ENCODE measurements at places on chromosomes 11 and 22.
A peak's percentile ranks its signal among the peaks of the same experiment; 100 is the strongest.

DNA sequence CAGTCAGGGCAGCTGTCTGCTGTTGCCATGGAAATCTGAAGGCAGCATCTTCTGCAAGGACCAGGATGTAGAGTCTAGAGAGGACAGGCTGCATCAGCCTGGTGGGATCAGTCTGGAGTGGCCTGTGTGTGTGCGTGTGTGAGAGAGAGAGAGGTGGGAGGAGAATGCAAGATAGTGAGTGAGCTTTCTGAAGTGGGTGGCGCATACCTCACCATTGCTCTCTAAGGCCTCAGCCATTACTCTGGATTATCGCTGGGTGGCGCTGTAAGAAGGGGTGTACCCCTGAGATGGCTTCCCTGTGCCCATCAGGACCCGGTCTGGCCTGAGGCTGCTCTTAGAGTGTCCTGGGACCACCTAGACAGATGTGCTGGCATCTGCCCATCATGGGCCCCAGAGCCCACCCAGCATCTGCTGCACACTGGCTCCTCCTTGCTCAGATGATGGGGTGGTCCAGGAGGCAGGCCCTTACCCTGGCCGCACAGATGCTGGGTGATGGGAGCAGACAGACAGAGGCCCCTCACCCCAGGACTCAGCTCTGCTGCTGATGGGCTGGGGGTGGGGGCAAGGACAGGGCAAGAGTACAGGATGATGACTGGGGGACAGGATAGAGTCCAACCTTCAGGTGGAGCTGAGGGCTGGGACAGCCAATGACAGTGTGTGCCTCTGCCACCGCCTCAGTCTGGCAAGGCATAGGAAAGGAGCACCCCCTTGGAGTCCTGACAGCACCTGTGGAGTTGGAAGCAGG is 25.7 kb upstream of the TUB start:
- DNase-seq, result no peak

- no peak for DNase-seq
Measured at GRCh38 chr11:1771273-1771672, 7.5 kb upstream of the CTSD start.

GRCh38 chr11:2877474-2877873 is 8.1 kb downstream of the CDKN1C start:
- DNase-seq, result no peak

DNA sequence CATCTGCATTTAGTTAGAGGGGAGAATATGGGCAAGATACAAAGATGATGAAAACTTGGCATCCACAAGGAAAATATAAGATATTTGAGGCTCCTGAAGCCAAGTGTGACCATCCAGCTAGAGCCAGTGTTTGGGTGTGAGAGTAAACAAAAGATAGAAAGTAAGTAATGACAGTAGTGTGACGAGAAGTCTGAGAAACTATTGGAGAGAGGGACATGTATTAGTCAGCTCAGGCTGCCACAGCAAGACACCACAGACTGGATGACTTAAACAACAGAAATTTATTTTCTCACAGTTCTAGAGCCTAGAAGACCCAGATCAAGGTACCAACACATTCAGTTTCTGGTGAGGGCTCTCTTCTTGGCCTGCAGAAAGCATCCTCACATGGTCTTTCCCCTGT is 6.4 kb upstream of the CCKBR start:
- DNase-seq, result no peak

GRCh38 chr11:128687321-128687720 is 6.6 kb upstream of the FLI1 start:
- DNase-seq, result no peak

GRCh38 chr22:20319041-20319744 is 667 bp downstream of the DGCR6L start:
- no peak for DNase-seq

DNA sequence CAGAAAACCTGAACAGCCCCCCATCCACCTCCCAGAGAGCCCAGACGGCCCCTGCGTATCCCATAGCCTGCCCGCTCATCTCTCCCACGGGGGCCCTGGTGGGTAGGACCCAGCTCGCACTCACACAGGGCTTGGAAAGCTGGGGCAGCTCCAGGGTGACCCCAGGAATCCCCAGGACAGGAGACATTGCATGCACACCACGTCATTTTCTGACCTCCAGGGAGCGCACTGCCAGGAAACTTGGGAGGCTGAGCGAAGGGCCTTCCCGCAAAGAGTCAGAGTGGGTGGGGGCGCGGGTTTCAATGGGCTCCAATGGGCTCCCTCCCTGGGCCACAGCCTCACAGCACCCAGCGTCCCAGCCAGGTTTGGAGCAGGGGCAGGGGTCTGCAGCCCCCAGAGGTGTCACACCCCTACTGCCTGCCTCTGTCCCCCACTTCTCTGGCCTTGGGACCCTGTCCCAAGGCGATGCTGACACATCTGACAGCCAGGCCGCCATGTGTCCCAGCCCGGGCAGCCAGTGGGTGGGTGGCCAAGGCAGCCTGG is 8.2 kb upstream of the SYT8 start:
- DNase-seq, result no peak

GRCh38 chr22:38485783-38486182 is 17.9 kb downstream of the KDELR3 start:
- DNase-seq, result no peak

DNA sequence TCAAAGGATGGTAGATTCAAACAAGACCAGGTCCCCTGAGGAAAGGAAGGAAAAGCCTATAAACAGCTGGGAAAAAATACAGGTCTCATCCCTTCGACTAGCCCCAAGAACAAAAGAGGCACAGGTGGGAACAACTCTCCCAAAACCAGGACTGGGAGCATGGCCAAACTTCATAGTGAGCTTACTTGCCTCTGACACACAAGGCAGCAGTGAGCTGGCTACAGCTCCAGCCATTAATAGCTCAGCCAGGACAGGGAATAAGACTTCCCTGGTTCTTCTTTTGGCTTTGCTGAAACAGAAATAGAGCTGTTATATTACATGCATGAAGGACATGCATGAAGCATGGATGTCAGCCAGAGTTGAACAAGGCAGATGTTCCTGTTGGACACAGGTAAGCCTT is at the start of gene OR10A2:
TSS of gene OR10A2 (plus strand) at position 97 of the 400 bp plus-strand sequence. CDS start 6,698 bp downstream, outside the sequence.
- DNase-seq, result no peak

GRCh38 chr11:119729581-119729927 is 554 bp upstream of the NECTIN1 start:
- no peak for DNase-seq

- DNase-seq, result no peak
Measured at GRCh38 chr11:114237321-114238280, 58.6 kb upstream of the NNMT start.

DNA sequence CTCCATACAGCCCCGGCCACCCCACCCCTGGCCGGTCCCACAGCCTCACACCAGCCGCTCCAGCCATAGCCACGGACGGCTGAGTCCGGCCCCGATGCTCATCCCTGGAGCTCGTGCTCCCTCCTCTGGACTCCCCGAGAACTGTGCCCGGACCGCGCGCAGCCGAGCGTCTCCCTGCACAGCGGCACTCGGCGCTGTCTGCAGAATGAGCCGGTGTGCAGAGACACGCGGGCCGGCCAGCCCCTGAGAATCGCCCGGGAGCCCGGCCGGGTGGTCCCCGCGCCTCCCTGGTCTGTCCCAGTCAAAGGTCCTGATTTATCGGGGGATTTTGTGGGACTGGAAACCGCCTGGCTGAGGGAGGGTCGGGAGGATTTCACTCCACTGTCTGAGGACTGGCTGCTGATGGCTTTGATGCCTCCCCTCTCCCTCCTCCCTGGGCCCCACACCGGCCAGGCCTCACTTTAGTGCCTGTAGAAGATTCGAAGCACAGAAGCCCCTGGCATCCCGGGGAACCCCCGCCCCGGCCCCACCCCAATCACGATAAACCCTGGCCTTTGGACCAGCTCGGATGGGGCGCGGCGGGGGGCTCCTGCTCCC is 102.7 kb downstream of the BRD1 start:
- peak; percentile 24 for DNase-seq

Measured in activated naive CD4-positive, alpha-beta T cell (primary cell).